Subcutaneous preadipocyte (primary cell): ENCODE measurements at places on chromosomes 4 and X. TPM values are rescaled to one million over a fixed set of nuclear protein-coding genes. Genes with fewer than 3 reads are reported as not detected.

Gene MAGEB16
- not detected in 2 replicates for total RNA-seq

Gene ZNF157
- total RNA-seq, result not detected in 2 replicates

Gene IL13RA2
- total RNA-seq, result 171 and 270 TPM in 2 replicates

Gene MAGEB1
- not detected in 2 replicates for total RNA-seq

Gene GC
- not detected in 2 replicates for total RNA-seq

Gene P2RY4
- under 0.01 and 0.39 TPM in 2 replicates for total RNA-seq
